ENCODE measurements at places on chromosomes 5 and 9.

GRCh38 chr5:179289756-179290385, 55.4 kb downstream of the ADAMTS2 start:
- no peak for DNase-seq

- no peak for DNase-seq
These were observed 5.7 kb upstream of the PHYKPL start for GRCh38 chr5:178238313-178238635.

DNA sequence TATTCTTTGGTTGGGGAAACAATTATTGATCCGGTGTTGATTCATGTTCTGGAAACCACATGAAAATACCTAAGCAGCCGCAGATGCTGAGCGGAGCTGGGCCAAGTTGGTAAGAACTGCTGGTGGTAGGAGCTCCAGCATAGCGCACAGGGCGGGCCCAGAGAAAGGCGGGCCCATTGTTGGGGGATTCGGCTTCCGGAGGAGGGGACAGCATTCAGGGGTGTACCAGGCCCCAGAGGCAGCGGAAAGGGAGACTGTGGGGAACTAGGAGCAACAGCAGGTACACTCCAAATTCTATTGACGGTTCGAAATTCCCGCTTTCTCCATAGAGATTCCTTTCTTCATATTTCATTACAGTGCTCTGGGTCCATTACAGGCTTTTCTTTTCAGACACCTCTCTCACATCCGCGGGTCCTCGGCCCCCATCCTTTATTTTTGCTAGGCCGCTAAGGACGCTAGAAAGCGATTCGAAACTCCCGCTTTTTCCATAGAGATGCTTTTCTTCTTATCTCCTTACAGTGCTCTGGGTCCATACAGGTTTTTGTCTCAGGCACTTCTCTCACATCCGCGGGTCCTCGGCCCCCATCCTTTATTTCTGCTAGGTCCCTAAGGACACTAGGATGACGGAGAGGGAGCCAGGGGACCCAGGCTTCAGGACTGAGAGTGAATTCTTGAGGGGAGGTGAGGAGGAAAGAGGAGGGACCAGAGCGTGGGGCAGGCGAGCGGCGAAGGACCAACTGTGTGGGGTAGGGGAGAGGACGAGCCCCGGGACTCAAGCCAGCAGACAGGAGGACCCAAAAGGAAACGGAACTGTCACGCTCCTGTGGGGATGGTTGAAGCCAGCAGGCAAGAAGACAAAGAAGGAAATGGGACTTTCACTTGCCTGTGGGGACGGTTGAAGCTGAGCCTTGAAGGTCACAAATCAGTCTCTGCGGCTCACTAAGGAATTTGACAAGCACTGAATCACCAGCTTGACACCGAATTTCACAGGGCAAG, at the start of gene CCDC152:
TSS of gene CCDC152 (plus strand) at position 213 of the 996 bp plus-strand sequence. CDS start 2,304 bp downstream, outside the sequence.
- no peak for DNase-seq

GRCh38 chr9:112446526-112446925, 40.1 kb upstream of the KIAA1958 start:
- DNase-seq = no peak

DNA sequence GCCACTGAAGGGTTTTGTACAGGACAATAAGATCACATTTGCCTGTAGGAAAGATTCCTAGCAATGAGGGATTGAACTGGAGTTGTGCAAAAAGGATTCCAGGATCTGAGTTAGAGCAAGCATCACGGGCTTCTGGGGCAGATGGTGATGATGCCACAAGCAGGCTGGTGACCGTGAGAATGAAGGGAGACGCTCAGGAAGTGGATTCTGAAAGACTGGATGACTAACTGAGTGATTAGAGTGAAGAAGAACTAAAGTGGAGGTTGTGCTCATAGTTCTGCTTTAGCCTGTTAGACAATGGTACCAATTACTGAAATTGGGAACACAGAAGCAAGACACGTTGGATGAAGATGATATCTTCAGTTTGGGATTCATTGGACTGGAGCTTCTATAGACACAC, 168.2 kb downstream of the CD180 start:
- no peak for DNase-seq

GRCh38 chr5:100755435-100755834, 147.6 kb downstream of the ST8SIA4 start:
- DNase-seq = no peak

DNA sequence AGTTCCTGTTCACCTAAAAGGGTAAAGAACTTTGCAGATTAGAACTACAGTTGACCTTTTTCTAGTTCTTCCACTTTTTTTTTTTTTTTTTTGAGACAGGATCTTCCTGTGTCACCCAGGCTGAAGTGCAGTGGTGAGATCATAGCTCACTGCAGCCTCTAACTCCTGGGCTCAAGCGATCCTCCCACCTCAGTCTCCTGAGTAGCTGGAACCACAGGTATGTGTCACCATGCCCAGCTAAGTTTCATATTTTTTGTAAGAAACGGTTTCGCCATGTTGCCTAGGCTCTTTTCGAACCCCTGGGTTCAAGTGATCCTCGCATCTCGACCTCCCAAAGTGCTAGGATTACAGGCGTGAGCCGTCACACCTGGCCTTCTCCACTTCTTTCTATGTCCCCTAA, 39.7 kb upstream of the TNFAIP8 start:
- DNase-seq = no peak

DNA sequence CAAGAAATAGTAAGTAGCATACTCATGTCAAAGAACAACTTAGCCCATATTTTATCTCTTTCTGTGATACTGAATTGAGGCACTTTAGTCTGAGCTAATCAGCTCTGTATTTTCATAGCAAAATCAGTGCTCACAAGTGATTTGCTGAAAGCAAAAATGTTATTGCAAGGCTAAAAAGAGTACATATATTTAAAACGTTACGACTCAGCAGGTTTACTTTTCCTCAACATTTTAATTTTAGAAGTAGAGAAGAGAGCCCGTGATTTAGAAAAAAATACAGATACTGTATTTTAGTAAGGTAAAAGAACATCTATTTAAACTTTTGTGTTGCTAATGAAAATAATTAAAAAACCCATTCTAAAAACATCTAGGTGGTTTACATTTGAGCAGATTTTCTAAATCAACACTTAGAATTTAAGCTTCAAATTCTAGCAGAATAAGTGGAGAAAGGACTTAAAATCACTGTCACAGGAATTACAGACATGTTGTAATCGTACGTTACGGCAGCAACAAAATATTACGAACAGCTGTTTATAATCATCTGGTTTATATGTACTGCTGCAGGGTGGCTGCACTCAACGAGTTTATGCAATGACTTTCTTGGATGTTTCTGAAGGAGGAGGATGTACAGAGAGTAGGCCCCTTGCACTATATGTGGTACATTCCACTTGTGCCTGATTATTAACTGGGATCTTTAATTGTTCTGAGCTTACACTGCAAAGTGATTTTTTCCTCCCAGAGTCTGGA, 20.1 kb downstream of the SREK1 start:
- DNase-seq = no peak

- no peak for DNase-seq
These were observed 54.5 kb downstream of the GABBR2 start for GRCh38 chr9:98654247-98654646.

DNA sequence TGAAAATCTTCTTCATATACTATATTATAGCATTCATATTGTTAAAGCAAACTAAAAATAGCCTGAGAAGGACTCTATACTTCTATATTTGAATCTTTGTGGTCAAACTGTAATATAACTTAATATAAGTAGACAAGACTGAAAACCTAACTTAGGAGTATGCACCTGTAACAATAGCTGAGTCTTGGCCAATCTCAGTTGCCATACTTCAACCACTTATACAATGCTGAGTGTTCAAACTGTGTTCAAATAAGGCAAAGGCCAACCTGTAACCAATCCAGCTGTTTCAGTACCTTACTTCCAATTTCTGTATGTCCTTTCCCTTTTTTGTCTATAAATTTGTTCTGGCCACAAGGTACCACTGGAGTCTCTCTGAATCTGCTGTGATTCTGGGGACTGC, 1360.8 kb upstream of the CDH9 start:
- no peak for DNase-seq

DNA sequence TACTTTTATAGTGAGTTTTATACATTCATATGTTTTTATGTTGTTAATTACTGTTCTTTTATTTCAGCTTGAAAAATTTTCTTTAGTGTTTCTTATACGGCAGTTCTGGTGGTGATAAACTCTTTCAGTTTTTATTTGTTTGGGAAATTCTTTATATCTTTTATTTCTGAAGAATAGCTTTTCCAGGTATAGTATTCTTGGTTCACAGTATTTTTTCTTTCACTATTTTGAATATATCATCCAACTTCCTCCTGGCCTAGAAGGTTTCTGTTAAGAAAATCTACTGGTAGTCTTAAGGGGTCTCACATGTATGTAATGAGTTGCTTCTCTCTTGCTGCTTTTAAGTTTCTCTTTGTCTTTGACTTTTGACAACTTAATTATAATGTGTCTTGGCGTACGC, 79.4 kb downstream of the NXNL2 start:
- DNase-seq = no peak

GRCh38 chr5:177336112-177336511, 15.4 kb downstream of the LMAN2 start:
- DNase-seq = no peak

DNA sequence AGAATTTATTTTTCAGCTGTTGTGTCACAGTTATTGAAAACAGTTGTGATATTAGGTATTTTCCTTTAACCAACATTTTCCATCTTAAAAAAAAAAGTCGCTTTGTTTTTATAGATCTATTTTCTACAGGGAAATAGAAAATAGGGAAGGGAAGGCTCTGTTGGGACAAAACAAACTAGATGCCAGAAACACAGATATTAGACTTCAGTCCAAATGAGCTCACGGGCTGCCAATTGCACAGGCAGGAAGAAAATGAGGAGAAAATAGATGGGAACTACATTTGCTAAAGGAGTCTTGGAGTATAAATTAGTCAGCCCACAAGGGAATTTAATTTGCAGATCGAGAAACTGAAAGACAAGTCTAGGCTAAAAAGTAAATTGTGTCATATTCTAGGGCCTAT, 21.4 kb upstream of the ISOC1 start:
- DNase-seq = no peak

GRCh38 chr5:51599587-51599986, 216.3 kb downstream of the ISL1 start:
- no peak for DNase-seq

DNA sequence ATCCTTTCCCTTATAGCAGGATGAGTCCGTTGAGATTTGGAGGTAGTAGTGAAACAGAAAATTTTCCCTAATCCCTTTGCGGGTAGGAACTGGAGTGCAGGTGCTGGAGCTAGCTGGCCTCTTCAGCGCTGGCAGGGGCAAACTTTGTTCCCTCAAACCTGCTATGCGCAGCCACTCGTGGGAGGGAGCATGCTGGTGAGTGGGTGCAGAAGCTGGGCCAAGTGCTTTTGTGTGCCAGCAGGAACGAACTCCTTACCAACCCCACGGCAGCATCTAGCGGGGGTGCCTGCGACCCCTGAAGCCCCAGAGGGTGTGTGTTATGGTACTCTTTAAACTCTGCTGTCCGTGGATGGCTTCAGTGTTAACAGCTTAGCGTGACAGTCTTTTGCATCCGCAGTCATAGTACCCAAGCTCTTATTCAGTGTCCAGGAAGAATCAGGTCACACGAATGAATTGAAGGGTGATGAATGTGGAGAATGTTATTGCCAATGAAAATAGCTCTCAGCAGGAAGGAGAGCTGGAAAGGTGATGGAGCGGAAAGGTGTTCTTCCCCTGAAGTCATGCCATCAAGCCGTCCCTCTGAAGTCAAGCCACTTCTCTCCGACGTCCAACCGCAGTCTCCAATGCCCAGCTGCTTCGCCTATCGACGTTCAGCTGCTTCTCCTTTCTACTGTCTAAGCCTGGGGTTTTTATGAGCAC, 1445.1 kb upstream of the CDH9 start:
- no peak for DNase-seq

GRCh38 chr5:57683036-57683630, 200.5 kb upstream of the ACTBL2 start:
- DNase-seq = no peak

GRCh38 chr5:119418606-119419100, 33.6 kb upstream of the HSD17B4 start:
- DNase-seq = no peak

- no peak for DNase-seq
These were observed 3.8 kb upstream of the NDST1 start for GRCh38 chr5:150503977-150504620.

- no peak for DNase-seq
These were observed 199.9 kb upstream of the PIK3R1 start for GRCh38 chr5:68015381-68016302.

- DNase-seq = no peak
These were observed 2.0 kb downstream of the PITX1 start for GRCh38 chr5:135031813-135032694.

DNA sequence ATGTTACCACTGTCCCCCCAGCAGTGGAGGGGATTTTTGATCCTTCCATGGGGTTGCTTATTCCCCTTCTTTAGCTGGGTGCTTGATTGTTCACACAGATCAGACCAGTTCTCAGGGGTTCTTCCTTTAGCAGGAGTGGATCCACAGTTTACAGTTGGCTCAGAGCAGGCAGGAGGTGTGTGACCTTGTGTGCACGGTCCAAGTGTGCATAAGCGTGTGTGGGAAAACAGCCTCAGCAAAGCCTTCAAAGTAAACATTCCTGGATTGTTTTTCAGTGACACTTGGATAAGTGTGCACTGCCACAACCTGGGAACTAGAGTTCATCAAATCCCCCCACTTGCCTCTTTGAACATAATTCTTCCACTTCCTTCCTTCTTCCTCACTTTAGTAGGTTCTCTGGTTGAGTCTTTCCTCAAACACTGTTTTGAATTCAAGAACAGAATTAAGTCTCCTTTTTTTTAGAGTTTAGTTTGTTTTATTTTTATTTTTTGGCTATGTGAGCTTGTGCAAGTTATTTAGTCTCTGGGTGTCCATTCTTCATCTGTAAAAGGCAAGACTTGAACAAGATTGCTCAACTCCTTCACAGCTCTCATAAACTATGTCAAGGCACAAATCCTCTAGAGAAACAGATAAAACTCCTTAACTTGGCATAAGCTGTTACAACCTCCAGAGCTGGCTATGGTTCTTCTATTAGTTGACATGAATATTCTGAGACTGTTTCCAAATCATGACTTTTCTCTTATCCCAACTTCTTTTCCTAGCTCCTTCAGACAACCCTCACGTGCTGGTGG, 78.0 kb downstream of the OSMR start:
- no peak for DNase-seq

DNA sequence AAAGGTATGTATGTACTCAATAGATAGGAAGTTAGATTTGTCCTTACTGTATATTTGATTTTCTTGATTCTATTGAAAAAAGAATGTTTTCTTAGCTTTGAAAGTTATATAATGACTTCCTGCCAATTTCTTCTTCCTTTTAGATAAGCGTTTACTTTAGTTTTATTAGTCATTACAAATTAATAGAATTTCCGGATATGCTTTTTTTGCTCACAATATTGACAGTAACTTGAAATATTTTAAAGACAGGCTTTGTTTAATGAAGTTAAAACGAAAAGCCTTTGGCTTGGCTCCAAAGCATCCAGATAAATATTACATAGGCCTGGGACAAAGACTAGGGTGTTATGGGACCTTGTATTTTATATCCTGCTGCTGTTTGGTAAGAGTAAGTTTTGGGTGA, 49.5 kb downstream of the CWC27 start:
- DNase-seq = no peak
